ENCODE measurements at places on chromosomes 3 and 15.

- peak; percentile 53 for DNase-seq
Measured at GRCh38 chr3:45554006-45554666, 40.4 kb upstream of the LIMD1 start.

- DNase-seq, result peak; percentile 24
Measured at GRCh38 chr3:4708230-4708629, 215.1 kb downstream of the ITPR1 start.

DNA sequence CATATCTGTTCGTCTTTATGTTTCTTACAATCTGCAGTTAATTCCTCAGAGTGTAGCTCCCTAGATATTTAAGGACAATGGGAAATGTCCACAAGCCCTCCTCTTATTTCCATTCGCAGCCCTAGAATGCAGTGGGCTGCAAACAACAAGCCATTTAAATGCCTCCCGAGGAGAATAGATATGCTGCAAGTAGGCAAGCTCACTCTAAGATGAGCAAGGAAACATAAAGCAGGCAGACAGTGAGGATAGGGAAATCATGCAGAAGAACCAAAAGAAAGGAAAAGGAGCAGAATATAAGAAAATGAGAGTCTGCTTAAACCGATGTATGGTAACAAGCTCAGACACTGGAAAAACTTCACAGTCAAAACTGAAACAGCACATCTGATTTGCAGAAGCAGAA is 561.9 kb downstream of the GBE1 start:
- DNase-seq, result no peak

- peak; percentile 95 for DNase-seq
Measured at GRCh38 chr15:65110676-65111292, 4.2 kb downstream of the UBAP1L start.

GRCh38 chr3:126620738-126621137 is 34.2 kb downstream of the TXNRD3 start:
- DNase-seq, result peak; percentile 21

DNA sequence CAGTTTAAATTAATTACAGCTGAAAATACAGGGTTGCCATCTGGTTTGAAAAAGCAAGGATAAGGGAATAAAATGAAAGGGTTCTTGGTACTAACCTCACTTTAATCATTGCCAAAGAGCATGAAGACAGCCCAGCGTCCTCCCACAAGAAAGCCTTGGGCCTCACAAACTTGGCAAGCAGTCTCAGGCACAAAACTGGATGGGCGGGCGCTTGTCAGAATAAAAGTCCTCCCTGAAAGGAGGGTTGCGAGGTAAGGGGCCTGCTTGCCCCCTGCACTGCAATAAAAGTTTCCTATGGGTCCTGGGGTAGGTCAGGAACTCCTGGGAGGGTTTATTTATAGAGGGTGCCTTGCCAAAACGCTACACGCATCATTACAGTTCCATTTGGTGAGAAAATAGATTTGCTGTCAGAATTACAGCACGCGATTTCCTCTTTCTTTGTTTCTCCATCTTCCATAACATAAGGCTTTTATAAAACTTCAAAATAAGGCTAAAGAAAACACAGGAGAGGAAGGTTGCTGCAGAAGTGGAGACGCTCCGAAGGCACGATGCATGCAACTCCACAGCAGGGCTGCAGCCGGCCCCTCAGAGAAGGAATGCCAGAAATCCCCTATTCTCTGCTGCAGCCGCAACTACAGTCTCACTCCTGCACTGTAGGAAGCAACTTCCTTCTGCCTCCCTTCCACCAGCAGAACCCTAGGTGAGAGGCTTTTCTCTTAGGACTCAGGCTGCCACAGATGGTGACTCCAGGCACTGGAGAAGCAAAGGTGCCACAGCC is 61.3 kb downstream of the VGLL4 start:
- DNase-seq, result peak; percentile 90

DNA sequence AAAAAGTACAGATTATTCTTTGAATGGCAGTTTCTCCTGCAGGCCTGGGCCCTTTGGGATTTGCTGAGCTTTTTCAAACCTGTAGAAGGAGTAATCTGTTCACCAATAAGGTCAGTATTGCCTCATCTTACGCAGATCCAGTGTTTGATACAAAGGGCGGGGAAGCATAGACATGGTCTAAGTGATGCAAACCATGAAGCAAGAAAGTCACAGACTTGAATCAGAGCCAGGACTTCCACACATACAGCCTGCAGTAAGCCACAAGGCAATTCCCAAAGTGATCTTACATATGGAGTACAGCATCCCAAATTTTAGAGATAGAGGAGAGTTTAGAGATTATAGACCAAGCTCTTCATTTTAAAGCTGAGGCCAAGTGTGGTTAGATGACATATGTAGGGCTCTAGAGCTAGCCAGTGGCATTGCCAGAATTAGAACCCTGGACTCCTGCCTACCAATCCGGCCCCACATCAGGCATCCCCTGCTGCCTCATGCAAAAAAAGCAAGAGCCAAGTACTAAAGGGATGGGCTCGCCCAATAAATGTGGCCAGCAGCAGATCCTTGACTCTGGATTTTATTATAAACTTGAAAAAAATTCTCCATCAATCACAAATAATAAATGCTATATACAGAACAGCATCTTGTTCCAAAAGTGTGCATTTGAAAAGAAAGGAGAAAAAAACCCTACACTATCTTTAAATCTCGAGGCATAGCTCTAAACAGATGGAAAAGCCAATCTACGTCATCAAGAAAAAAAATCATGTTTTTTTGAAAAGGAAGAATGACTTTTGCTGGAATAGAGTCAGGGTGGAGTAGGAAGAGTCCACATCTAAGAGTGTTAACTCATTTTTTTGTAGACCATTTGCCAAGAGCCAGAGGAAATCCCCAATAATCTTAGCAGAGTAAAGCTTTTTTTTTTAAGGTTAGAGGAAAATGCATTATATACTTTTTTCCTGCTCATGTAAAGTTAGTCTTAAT is 24.0 kb downstream of the ABI3BP start:
- DNase-seq, result no peak

Measured in iris pigment epithelial cell (primary cell).